Aortic smooth muscle cell (primary cell): ENCODE measurements at places on chromosomes 7 and 10. TPM values are rescaled to one million over a fixed set of nuclear protein-coding genes. Genes with fewer than 3 reads are reported as not detected.

The TMEM196 gene
- total RNA-seq = not detected in 2 replicates

The AKR1C8 gene
- not detected in 2 replicates for total RNA-seq

The CDHR3 gene
- total RNA-seq = 2.6 and 4.3 TPM in 2 replicates

The ZYX gene
- 17.2 and 41.5 TPM in 2 replicates for total RNA-seq

The SPACDR gene
- 0.25 and 0.79 TPM in 2 replicates for total RNA-seq

The FUOM gene
- 6.1 and 9.5 TPM in 2 replicates for total RNA-seq

The LRRC17 gene
- 105 and 207 TPM in 2 replicates for total RNA-seq

The LIPJ gene
- under 0.01 TPM in 1 of 2 replicates, not detected in the other for total RNA-seq

The TRA2A gene
- 29.5 and 36.6 TPM in 2 replicates for total RNA-seq

The MMRN2 gene
- 12.5 and 13.2 TPM in 2 replicates for total RNA-seq

The MSMB gene
- total RNA-seq = not detected in 2 replicates

The PTPRZ1 gene
- total RNA-seq = 0.12 TPM in 1 of 2 replicates, not detected in the other

The NDUFA5 gene
- 43.6 and 57.7 TPM in 2 replicates for total RNA-seq

The PTF1A gene
- not detected in 2 replicates for total RNA-seq

The DCLRE1C gene
- 9.4 and 10.9 TPM in 2 replicates for total RNA-seq

The VWA2 gene
- total RNA-seq = under 0.01 TPM in 1 of 2 replicates, not detected in the other

The TBATA gene
- not detected in 2 replicates for total RNA-seq

The HTR5A gene
- not detected in 2 replicates for total RNA-seq

The VIPR2 gene
- total RNA-seq = 0.06 and 0.13 TPM in 2 replicates

The NAT16 gene
- not detected in 2 replicates for total RNA-seq

The PLEKHA1 gene
- 17.2 and 19.9 TPM in 2 replicates for total RNA-seq

The TDRD1 gene
- 0.92 and 1.9 TPM in 2 replicates for total RNA-seq

The EXOSC1 gene
- 27.9 and 32.0 TPM in 2 replicates for total RNA-seq

The JCAD gene
- 17.1 and 17.3 TPM in 2 replicates for total RNA-seq

The CLDN4 gene
- total RNA-seq = 0.12 and 0.13 TPM in 2 replicates

The UCMA gene
- not detected in 2 replicates for total RNA-seq

The PSMC2 gene
- total RNA-seq = 263 and 288 TPM in 2 replicates

The PIK3CG gene
- total RNA-seq = 0.12 and 0.26 TPM in 2 replicates

The SERPINE1 gene
- 413 and 548 TPM in 2 replicates for total RNA-seq

The TRIM4 gene
- 22.4 and 24.7 TPM in 2 replicates for total RNA-seq

The NUTM2E gene
- under 0.01 and 0.19 TPM in 2 replicates for total RNA-seq

The RELN gene
- total RNA-seq = 1.2 and 1.3 TPM in 2 replicates

The SPDYE6 gene
- total RNA-seq = 0.06 TPM in 1 of 2 replicates, not detected in the other

The LRRD1 gene
- total RNA-seq = 0.12 and 0.13 TPM in 2 replicates

The DYNC1I1 gene
- total RNA-seq = 3.2 and 3.5 TPM in 2 replicates

The LRRC4 gene
- total RNA-seq = 0.06 and 0.13 TPM in 2 replicates

The C10orf88 gene
- total RNA-seq = 10.6 and 12.5 TPM in 2 replicates
